Fibroblast of the aortic adventitia (primary cell): ENCODE measurements at places on chromosomes 1 and 21. TPM values are rescaled to one million over a fixed set of nuclear protein-coding genes. Genes with fewer than 3 reads are reported as not detected.

TRIM67 gene
- not detected in 2 replicates for total RNA-seq

GRCh38 chr1:7366286-7366954 is 404.7 kb upstream of the VAMP3 start:
- DNase-seq: no peak

- peak; percentile 40 for DNase-seq
Measured at GRCh38 chr1:28122183-28122582, 33.8 kb upstream of the EYA3 start.

DNA sequence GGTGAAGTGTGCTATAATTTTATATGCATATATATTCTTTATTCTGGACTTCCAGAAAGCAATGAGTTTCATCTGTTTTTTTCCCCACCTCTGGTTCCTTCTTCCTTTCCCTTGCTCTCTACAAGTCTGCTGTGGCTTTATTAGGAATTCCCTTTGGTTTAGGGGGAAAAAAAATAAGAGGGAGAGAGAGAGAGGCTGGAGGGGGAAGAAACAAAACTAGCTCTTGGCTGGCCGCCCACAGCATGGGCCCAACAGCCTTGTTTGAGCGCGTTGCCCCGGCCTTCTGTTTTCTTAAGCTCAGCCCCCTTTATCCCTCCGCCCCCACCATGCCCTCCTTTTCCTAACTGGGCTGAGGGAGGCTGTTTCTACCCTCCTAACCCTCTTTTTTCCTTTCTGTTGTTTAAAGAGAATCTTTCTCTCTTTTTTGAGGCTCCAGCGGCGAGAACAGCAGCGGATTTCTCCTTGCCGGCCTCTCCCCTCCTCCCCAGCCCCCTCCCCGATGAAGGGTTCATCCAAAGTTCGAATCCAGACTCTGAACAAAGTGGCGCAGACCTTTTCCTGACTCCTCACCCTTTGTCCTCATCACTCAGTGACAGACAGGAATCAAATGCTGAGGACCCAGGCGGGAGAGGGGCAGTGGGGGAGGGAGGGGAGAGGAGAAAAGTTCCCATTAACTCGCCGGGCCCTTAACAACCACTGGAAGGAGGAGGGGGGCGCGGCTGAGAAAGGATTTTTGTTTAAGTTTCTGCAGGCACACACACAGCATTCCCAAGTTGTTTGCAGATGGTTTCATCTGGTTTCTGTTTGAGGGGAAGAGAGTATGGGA is 29.7 kb downstream of the PBX1 start:
- DNase-seq: peak; percentile 84

GRCh38 chr1:195373856-195374255 is 1234.4 kb downstream of the KCNT2 start:
- DNase-seq: no peak
